Stimulated activated CD8-positive, alpha-beta memory T cell treated with anti-CD3 and anti-CD28 coated beads, Interleukin-4, amount 100 ng/mL, for 1 hour (primary cell): ENCODE measurements at places on chromosomes 2 and 18.

GRCh38 chr2:52970642-52971041, 797.0 kb upstream of the CHAC2 start:
- DNase-seq: no peak

- DNase-seq: peak; percentile 5
These were observed at the start of gene EMILIN2 for GRCh38 chr18:2846636-2847316. Gene EMILIN2, plus strand, starts transcription at chr18:2847006. Its CDS starts 183 bp downstream, at chr18:2847189.

- no peak for DNase-seq
These were observed 23.6 kb upstream of the LRRTM1 start for GRCh38 chr2:80328159-80328571.

DNA sequence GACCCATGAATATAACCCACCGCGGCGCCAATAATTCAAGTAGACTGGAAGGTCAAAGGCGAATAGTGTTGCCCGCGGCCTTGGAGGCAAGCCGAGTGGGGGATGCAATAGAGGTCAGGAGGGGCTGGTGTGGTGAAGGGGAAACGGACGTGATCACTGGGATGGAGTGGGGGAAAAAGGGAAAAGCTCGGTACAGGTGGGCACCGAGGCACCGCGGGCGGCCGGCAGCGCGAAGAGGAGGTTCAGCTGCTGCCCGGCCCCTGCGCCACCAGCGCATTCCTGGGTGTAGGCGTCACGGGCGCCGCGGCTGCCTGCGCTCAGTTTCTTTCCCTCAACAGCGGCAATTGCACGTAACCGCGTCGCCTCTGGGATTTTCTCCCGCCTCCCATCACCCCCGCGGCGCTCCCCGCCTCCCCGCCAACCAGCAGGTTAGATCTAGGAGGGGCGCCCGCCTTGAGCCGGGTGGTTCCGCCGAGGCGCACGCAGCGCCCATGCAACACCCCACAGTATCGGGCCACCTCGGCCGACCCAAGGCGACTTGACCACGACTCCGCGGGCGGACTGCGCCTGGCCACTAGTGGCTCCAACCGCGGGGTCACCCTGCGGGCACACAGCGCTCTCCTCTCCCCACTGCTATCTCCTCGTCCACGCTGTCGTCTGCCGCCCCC, 1.5 kb downstream of the RND3 start:
- DNase-seq: no peak

DNA sequence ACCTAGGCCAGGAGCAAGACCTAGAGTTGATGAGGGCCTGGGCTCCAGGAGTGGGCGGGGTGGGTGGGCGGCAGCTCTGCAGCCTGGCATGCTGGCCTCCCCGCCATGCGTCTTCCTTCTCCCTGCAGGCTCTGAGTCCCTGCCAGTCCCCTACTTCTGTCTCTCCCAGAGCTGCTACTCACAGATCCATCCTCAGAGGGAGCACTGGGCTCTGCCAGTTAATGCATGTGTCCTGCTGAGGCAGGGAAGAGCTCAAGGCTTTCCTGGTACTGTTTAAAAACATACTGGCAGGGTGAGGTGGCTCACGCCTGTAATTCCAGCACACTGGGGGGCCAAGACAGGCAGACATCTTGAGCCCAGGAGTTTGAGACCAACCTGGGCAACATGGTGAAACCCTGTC, 38.7 kb upstream of the EDAR start:
- DNase-seq: no peak

DNA sequence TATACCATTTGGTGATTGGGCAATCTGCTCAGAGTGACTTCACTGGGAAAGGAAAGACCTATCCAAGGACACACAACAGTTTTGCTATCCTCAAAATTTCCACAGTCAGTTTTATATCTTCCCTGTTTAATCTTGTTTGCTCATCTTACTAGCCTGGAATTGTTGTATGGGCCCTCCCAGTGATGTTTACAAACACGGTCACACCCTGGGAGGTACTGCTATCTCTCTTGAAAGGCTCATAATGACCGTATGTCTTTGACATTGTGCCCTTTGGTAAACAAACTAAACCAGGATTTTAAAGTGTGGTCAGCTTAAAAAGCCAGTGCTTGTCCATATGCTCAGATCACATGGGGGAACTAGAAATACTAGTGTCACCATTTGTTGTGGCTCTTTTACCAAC, 277.0 kb downstream of the CDH2 start:
- DNase-seq: no peak

DNA sequence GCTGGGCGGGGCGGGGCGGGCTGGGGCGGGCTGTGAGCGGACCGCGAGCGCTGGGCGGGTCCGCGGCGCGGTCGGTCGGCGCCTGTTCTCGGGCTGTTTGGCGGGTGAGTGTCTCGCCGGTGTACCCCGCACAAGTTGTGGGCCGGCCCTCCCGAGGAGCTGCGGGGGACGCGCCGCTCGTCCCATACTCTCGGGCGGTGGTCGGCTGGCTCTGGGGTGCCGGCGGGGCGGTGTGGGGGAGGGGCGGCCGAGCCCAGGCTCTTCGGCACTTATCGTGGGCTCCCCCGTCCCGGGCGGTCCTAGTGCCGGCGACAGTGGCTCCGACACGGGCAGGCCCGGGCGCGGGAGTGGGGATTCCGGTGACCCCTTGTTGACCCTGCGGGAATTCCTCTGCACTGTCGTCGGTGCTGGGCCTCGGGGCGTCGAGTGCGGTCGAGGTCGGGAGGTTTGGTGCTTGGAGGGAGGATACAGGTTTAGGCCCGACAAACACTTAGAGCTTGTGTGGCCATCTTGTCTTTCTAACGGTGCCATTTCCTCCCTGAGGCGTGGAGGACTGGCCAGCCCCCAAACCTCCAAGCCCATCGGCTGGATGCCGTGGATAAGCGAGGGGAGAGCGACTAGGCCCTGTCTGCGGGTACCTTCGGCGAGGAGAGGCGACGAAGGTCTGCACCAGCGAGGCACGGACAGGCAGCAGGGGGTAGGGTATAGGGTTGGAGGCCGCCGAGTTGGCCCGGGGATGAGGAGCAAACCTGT, at the start of gene SEPTIN2:
SEPTIN2 (plus strand) TSS at position 47 of the 753 bp plus-strand sequence. CDS start 8,308 bp downstream, outside the sequence.
- peak; percentile 57 for DNase-seq

GRCh38 chr2:23967846-23968245, 27.6 kb downstream of the UBXN2A start:
- DNase-seq: no peak

- DNase-seq: no peak
These were observed 398.0 kb downstream of the CPS1 start for GRCh38 chr2:210954386-210954907.

- no peak for DNase-seq
These were observed 18.0 kb downstream of the MAL start for GRCh38 chr2:95043300-95044093.

- no peak for DNase-seq
These were observed 1.0 kb upstream of the RPRM start for GRCh38 chr2:153479573-153479972.

- DNase-seq: no peak
These were observed 560.2 kb upstream of the LRATD1 start for GRCh38 chr2:14072338-14072737.

- no peak for DNase-seq
These were observed 26.1 kb upstream of the OTOF start for GRCh38 chr2:26504002-26504401.

DNA sequence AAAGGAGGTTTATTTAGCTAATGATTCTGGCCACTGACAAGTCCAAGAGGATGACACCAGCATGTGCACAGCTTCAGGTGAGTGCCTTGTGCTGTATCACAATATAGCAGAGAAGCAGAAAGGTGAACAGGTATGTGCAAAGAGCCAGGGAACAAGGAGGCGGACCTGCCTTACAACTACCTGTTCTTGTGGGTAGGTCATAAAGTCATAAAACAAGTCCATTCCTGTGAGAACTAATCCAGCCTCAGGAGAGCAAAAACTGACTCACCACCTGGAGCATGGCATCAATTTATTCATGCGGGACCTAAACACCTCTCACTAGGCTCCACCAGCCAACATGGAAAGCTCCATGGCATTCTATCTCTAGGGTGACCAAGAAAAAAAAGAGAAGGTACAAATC, 234.2 kb downstream of the ASXL3 start:
- DNase-seq: no peak

DNA sequence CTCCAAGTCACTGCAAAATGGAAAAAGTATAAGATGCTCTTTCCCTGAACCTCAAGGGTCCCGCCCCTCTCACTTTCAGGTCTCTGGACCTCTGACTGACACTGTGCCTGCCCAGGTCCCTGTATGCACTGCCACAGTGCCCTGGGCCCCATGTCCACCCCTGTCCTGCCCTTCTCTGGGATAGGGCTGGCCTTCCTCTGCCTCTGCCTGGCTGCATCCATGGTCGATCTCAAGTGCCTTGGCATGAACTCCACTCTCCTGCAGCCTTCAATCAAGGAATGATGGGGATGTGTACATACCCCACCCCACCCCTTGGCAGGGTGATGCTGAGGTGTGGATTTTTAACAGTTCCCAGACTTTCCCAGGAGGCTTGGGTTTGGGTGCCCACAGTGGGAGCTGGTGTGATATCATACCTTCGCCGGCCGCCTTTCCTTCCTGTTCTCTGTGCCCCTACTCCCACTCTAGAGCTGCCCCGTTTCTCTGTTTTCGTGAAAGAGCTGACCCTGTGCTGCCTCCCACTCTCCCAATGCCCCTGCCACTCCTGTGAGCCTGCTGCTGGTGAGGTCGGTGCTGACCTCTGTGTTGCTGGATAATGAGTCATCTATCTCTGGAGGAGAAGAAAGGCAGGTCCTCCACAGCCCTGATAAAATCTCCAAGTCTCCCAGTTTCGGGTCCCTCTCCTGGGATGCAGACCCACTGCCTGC, 18.9 kb downstream of the PTPN18 start:
- DNase-seq: no peak

DNA sequence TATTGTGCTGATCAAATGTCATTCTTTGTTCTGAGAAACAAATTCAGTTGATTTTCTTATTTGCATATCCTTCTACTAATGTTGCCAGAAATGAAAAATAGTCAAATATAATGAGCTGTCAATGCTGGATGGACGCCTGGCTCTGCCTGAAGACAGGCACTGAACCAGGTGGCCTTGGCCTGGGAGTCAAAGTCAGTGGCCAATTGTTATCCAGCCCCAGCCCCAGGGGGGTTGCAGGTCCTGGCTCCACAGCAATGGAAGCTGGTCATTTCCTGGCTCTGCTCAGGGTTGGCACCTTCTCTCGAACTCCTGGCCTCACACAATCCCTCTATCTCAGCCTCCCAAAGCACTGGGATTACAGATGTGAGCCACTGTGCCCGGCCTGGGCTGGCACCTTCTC, 176.8 kb upstream of the GLI2 start:
- no peak for DNase-seq

DNA sequence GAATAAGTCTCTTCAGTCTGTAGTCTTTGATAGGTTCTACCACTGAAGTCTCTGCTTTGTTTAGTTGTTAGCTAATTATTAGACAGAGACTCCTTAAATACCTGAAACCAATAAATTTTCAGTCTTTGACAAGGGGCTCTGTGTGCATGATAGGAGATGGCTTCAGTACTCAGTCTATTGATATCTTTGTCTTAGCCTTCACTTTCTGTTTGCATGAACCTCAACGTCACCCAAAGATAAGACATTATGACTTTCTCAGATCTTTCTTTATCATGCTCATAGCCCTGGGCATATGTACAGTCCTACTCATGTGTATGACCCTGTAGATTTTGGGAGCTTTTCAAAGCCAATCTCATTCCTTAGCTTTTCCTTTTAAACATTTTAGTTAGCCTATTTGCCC, 183.5 kb upstream of the GCFC2 start:
- no peak for DNase-seq

- no peak for DNase-seq
These were observed 1.7 kb downstream of the LYPD1 start for GRCh38 chr2:132668189-132668823.

GRCh38 chr2:38500283-38500634, 102.5 kb downstream of the HNRNPLL start:
- no peak for DNase-seq

- DNase-seq: no peak
These were observed 20.8 kb downstream of the RBMS1 start for GRCh38 chr2:160472839-160473251.

DNA sequence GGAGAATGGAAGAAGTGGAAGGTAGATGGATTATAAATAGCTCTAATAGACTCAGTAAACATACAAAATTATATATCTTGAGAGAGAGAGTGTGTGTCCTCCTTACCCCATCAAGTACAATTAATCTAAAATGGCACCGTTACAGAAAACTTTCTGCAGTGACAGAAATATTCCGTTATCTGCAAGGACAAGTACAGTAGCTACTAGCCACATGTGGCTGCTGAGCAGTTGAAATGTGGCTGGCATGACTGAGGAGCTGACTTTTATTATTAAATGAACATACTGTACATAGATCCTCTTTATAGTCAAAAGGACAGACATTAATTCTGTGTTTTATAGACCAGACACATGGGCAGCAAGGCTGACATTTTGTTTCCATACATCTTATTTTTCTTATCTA, 7.0 kb downstream of the CCDC93 start:
- no peak for DNase-seq

GRCh38 chr2:85455552-85456090, 37.1 kb downstream of the SH2D6 start:
- DNase-seq: no peak

GRCh38 chr18:49544362-49544761, 17.5 kb upstream of the LIPG start:
- DNase-seq: no peak

- no peak for DNase-seq
These were observed 529.8 kb upstream of the VRK2 start for GRCh38 chr2:57516698-57517340.

DNA sequence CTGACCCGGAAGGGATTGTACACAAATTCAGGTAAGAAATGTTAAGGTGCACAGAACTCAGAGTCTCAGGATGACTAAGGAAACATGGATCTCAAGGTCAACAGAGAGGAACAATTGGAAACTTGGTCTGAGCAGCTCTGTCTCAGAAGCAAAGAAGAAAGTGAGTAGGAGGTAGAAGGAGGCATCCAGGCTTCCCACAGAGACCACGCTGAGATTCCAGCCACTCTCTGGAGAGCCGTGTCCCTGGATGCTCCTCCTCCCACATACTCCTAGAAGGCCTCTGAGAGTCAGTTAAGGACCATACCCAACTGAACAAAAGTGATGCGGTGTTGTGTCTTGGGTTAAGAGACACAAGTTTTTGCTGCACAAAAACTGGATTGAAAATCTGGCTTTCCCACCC, 8.6 kb upstream of the PLB1 start:
- DNase-seq: no peak

DNA sequence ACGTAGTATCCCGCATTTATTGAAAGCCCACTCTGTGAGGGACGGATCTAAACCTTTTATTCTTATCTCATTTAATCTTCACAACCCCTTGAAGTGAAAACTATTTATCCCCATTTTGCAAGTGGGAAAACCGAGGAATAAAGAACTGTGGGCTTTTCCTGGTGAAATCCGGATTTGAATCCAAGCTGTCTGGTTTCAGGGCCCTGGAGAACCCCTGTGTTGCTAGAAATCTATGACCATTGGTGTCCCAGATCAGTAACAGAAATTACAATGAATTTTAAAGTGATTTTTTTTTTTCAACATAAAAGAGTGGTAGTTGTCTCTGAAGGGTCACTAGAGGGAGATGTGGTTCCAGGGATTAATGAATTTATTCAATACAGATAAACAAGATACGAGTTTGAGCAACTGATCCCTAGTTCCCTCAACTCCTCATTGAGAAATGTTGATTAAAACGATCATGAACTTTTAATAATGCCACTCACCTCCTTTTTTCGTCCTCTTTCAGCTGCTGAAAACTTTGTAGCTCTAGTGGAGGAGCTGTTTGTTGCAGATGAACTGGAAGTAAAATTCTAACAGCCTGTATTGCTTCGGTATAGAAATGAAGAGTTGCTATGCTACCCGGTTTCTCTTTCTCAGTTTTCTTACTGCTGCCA, 940 bp downstream of the XRCC5 start:
- DNase-seq: no peak
